ENCODE measurements at places on chromosomes 12 and 14.

DNA sequence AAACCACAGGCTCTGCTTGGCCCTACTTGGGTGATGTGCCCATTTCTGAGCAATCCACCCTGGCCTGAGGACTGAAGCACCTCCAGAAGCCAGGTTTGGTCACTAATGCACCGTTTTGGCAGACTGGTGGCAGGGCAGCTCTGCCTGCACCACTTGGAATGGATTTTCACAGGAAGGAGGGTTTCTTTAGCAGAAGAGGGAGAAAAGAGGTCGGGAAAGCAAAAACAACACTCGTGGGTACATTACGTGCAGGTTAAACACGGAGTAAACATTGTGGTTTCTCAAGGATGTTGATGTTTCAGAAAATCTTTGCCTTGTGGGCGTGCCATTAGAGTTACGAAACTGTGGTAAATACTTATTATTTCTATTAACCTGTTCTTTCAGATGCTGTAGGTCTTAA is 70.8 kb downstream of the KCNA5 start:
- DNase-seq: no peak

GRCh38 chr14:103334644-103335622 is 896 bp downstream of the EIF5 start:
- no peak for DNase-seq

GRCh38 chr12:122834921-122835749 is at the start of gene HIP1R:
HIP1R (plus strand) TSS chr12:122835457; CDS start chr12:122835551, 94 bp downstream.
- no peak for DNase-seq

- no peak for DNase-seq
These were observed 41.0 kb downstream of the HECTD4 start for GRCh38 chr12:112341046-112341825.

DNA sequence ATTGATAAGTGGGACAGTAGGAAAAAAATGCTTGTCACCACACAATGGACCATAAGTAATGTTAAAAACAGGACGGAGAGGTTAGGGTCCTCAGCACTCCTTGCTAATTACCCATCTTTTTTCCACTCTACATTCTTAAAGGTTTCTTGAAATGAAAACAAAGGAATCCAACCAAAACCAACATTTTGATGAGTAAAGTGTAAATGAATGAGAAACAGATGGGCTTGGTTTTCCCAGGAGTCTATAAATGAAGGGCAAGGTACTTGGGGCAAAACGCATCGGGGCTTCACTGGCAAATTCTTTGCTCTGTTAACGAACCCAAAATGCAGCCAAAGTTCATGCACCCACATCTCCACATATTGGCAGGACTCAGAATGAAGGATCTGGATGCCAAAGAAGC is 129.2 kb upstream of the BMP4 start:
- no peak for DNase-seq

DNA sequence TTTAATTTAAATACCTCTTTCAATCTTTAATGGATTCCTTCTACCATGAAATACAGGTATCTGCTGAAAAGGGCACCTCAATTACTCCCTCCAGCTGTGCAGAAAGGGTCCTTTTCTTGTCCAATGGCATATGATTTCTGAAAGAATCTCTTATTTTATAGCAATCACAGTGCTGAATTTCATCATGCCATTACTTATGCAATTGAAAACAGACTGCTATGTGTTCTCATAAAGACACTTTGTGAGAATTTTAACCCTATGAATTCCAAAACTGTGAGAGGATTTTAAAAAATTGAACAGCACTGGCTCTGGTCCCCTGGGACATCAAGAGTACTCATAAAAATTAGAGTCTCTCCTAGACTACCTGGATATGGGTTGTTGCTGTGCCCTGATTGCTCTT is 45.9 kb upstream of the CNOT2 start:
- DNase-seq: no peak

DNA sequence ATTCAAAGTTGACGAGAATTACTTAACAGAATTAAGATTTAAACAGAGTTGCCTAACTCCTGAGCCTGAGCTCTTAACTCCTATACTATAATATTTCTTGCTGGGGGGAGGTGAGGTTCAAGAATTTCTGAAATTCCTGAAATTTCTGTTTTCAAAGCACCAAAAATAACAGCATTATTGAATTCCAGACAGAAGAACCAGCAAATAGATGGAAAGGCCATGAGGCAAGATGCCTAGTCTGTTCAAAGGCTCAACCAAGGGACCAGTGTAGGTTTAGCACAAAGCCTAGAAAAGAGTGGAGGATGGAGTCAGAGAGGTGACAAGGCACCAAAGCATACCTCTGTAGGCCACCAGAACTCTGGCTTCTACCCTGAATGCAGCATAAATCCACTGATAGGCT is 76.4 kb downstream of the PPP1R12A start:
- DNase-seq: no peak

GRCh38 chr12:59396519-59396918 is 199.3 kb upstream of the SLC16A7 start:
- DNase-seq: no peak

DNA sequence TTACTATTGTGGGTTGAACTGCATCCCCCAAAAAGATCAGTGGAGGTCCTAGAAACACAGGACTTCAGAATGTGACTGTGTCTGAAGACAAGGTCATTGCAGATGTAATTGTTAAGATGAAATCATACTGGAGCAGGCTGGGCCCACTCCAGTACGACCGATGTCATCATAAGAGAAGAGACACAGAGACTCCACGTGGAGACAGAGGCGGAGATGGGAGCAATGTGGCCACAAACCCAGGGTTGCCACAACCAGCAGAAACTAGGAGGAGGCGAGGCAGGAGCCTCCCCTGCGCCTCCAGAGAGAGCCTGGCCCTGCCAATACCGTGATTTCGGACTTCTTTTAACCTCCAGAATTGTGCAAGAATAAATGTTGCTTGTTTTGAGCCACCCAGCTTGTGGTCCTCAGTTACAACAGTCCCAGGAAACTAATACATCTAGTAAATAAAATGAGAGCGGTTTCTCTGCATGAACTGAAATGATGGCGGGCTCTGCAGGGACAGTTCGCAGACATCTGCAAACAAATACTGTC is 25.7 kb upstream of the FZD10 start:
- DNase-seq: no peak

DNA sequence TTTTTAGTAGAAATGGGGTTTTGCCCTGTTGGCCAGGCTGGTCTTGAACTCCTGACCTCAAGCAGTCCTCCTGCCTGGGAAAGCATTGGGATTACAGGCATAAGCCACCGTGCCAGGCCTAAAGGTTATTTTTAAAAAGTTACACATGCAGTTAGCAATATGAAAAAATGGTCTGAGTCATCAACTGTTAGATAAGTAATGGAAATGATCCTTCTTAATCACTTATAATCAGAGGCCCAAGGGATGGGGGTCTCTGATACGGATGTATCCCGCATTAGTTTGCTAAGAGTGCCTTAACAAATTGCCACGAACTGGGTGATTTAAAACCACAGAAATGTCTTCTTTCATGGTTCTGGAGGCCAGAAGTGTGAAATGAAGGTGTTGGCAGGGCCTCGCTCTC is 54.1 kb upstream of the FERMT2 start:
- DNase-seq: no peak

- DNase-seq: no peak
These were observed 681 bp upstream of the JPH4 start for GRCh38 chr14:23579311-23579630.

All from GM04503 (cell line).